ENCODE measurements at places on chromosomes 7 and 10.

DNA sequence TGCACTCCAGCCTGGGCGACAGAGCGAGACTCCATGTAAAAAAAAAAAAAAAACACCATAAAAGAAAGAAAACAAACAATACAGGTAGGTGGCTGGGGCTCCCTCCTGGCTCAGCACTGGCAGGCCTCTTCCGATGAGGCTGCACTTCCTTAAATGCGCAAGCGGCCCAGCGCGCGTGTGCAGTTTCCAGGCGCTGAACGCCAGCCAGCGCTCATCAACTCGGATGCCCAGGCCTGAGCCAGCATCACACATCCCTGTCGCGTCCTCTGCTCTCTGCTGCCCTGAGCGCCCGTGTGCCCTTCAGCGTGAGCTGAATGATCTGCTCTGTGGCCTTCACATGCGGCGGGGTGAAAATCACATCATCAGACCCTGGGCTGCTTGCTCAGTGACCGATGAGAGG is 31.8 kb downstream of the NUDT1 start:
- DNase-seq, result no peak

DNA sequence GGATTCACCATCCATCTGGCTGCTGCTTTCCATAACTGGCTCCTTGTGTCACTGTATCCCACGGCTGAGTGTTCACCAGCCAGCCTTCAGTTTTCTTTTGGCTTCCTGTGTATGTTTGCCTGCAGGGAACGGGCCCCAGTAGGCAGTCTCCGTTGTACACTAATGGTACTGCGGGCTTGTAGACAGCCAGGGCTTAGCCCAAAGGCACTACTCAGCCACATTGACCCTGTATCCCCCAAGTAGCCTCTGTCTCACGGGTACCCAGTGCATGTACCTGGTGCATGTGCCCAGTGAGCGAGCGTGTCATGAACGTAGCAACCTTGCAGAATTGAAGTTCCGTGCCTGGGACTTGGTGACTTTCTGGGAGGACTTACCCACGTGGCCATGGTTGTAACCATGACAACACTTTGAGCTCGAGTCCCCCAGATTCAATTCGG is 6.1 kb downstream of the PFKFB3 start:
- DNase-seq, result no peak

GRCh38 chr7:92987095-92987494 is 130.7 kb downstream of the SAMD9 start:
- DNase-seq, result no peak

GRCh38 chr10:1498746-1499358 is 238.5 kb downstream of the ADARB2 start:
- DNase-seq, result no peak

DNA sequence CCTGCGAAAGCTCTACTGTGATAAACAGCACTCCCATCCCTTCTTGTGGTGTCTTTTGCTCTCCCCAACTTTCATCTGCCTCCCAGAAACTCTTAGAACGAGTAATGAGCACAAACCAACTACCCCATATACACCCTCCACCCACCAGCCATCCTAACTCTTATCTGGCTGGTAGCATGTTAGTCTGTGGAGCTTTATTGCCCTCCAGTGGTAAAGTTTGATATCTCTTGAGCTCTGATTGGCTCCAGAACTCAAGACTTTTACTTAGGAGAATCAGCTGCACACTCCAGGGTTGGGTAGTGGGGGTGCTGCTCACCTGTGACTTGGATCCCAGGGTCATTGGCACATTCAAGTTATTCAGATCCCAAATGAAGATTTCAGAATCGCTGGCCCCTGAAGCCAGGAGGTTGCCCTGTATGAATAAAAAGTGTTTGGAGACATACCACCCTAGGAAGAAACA is 10.9 kb downstream of the SEC31B start:
- peak; percentile 54 for DNase-seq

- no peak for DNase-seq
These were observed 96.4 kb downstream of the SLIT1 start for GRCh38 chr10:97089209-97089870.

DNA sequence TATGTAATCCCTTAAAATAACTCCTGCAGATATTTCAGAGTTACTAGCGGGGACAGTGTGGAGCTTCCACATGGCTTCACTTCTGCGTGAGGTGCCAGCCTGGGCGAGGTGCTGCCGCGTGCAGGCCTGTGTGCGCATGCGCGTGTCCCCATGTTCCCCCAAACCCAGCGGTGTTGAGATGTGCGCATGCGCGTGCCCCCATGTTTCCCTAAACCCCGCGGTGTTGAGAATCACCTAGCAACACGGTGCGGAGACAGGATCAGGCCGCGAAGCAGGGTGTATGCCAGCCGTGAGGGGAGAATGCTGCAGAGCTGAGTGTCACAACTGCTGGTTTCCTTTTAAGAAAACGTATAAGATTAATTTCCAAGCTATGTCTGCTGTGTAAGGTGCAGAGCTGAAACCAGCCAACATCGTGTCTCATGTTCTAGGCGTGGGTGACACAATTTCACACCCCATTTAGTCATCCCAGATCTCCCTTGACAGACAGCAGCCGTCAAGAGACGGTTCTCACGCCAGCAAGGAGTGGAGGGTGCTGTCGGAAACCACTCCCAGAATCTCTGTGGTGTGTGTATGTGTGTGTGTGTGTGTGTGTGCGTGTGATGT is 71.9 kb upstream of the ADARB2 start:
- no peak for DNase-seq

GRCh38 chr7:127678337-127678736 is 26.3 kb downstream of the SND1 start:
- DNase-seq, result no peak

Data from activated CD4-positive, alpha-beta T cell treated with anti-CD3 and anti-CD28 coated beads for 4 hours (primary cell).